A549 (cell line): ENCODE measurements at places on chromosomes 13 and 19. TPM values are rescaled to one million over a fixed set of nuclear protein-coding genes. Genes with fewer than 3 reads are reported as not detected.

- DNase-seq, result no peak
These were observed 222.3 kb upstream of the SOX1 start for GRCh38 chr13:111844682-111845081.

DNA sequence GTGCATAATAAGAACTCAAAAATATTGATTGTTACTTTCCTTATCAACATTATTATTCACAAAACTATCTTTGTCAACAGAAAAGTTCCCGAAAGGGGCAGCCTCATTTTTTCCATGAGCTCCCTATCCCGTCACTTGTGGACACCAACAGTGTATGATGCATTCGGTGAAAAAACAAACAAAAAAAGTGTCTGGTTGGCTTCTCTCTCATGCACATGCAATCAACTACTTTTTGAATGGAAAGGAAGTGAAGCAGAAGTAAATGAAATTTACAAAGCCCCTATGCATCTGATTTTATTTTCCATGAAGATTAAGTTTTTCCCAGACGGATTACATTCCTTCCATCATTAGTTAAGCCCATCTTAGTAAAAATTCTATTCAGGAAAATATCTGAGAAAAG lies 526.9 kb downstream of the RFC3 start:
- DNase-seq, result no peak

KANK3 gene
- polyA plus RNA-seq, result 1.5 to 1.6 TPM (median 1.5 TPM) in 3 replicates

- DNase-seq, result no peak
These were observed 14.5 kb upstream of the DCT start for GRCh38 chr13:94494026-94494425.

GRCh38 chr13:44651724-44652123 lies 75.6 kb upstream of the TSC22D1 start:
- DNase-seq, result no peak

DACH1 gene
- polyA plus RNA-seq, result not detected in 3 replicates

IL17D gene
- polyA plus RNA-seq, result 0.38 to 0.67 TPM (median 0.44 TPM) in 3 replicates

- no peak for DNase-seq
These were observed 117.8 kb downstream of the NALCN start for GRCh38 chr13:101298517-101298916.

- DNase-seq, result no peak
These were observed 114.5 kb downstream of the ATP11A start for GRCh38 chr13:112804374-112804773.

DNA sequence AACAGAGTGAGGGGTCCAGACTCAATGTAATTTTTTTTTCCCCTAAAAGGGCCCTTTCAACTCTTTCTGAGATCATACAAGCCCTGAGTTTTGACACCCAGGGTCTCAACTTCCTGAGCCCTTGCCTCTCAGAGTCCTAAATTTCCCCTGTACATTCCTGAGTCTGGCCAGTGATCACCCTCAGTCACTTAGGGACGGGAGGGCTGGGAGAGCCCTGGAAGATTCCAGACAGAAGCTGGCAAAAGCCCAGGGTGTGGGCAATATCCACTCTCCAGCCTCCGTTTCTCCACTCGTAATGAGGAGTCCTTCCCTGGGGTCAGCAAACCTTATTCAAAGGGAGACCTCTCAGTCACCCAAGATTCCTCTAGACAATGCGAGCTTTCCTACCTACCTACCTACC lies 1.6 kb downstream of the PPP1R13L start:
- DNase-seq, result no peak

PABPC3 gene
- 0.20 to 0.34 TPM (median 0.22 TPM) in 3 replicates for polyA plus RNA-seq

DNA sequence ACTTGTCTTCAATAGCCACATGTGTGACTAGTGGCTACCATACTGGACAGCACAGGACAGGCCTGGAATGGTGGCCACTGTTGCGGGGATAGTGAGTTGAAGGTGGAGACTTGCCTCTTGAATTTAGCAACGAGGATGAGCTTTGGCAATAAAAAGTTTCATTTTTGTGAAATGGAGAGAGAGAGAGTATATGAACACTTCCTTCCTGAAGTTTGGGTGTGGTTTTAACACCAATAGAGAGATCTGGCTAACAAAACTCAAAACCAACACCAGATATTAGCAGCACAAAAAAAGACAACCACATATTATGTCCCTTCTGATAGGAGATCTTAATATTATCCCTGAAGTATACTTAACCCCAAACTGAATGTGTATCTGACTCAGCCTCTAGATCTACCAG lies 6.3 kb upstream of the LRFN3 start:
- no peak for DNase-seq

ZNF575 gene
- polyA plus RNA-seq, result 1.4 to 2.2 TPM (median 1.5 TPM) in 3 replicates

GRCh38 chr19:13149628-13150186 lies 468 bp downstream of the STX10 start:
- DNase-seq, result no peak

B3GNT3 gene
- 1.6 to 2.4 TPM (median 1.8 TPM) in 3 replicates for polyA plus RNA-seq

- DNase-seq, result no peak
These were observed 140.5 kb upstream of the VSTM2B start for GRCh38 chr19:29385191-29385795.

DNA sequence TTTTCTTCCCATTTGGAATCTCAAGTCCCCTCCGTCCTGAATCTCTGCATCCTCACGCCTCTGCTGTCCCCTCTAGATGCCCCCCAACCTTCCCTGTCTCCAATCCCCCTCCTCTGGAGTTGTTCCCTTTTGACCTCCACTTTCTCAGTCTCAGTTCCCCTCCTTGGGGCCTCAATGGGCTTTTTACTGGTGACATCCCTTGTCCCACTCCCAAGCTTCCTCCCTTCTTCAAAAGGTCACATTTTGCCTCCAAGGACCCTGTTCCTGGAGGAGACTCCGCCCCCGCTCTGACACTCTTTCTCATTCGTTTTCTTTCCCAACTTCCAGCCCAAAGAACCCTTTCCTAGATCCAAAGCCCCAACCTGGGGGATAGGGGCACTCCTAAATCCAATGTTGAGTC lies 1.0 kb downstream of the AP2S1 start:
- no peak for DNase-seq

- DNase-seq, result no peak
These were observed 42.4 kb upstream of the RANBP3 start for GRCh38 chr19:6020166-6020882.

GRCh38 chr13:97023117-97023516 lies 28.8 kb upstream of the OXGR1 start:
- no peak for DNase-seq

- DNase-seq, result no peak
These were observed 525.9 kb downstream of the FGF9 start for GRCh38 chr13:22196777-22197176.

- no peak for DNase-seq
These were observed 148.6 kb downstream of the SLITRK6 start for GRCh38 chr13:85650613-85651012.

DNA sequence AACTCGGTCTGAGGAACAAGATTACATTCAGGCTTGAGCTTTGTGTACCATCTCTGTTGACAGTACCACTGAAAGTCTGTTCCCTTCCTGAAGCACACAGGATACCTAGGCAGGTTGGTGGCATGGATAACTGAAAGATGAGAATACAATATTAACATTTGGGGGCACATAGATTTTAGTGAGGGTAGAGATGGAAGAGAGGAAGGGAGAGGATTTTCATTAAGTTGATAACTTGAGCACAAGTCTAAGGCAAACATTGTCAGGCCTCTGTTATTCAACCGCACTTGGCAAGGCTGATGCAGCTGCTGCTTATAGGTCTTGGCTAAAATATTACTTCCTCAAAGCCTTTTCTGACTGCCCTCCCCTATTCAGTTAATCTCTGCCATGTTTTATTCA lies 10.9 kb downstream of the MIR17HG start:
- DNase-seq, result no peak

DNA sequence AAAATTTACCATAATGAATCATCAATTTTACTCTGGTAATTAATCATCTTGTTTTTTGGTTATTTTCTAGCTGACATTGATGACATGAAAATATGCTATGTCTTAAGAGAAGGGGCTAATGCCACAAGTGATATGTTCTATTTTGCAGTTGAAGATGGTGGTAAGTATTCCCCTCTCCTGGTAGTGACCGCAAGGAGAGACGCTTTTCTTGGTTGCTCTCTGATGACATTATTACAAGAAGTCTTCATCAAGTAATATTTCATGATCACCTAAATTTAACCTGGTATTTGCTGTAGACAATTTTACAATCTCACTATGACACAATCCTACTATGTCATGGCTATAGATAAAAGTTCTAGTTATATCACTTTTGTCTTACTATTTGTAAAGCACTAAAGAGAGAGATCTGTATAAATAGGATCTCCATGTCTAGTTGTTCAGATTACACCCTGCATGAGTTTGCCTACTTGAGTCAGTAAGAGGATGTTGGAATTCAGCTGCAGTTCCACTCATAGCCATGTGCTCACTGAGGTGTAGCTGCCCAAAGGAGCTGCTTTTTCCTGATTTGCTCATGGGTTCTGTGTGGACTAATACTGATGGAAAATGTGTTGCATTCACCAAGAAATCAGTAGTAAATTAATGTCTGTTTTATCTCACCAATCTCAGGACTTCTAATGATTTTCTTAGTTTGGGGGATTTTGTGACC lies 10.9 kb downstream of the FREM2 start:
- DNase-seq, result no peak

DNA sequence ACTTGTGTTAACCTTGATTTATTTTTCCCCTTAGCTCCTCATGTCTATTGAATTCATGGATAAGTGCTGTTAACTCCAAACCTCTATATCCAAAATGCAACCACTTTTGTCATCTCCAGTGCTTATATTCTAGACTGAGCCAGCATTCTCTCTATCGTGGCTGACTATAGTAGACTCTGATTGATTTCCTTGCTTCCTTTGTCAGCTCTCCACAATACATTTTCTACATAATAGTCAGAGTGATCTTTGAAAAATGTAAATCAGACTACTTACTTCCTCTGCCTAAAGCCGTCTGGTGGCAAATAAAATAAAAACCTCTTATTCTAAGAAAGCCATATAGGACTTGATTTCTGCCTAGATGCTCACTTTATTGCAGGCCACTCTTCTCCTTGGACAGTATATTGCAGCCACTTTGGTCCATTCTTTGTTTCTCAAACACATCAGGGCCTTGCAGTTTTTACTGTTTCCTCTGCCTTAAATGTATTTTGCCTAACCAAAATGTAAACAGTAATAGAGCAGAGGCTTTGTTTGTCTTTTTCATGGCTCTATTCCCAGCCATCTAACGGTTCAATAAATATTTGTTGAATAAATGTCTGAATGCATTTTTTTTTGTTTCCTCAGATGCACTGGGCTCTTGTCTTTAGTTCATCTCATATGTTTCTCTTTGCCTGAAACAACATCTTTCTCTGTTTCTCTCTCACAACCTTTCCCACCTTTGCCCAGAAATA lies 243.6 kb upstream of the CSNK1A1L start:
- DNase-seq, result no peak

PLVAP gene
- not detected in 3 replicates for polyA plus RNA-seq

GPC5 gene
- polyA plus RNA-seq, result not detected in 3 replicates

- no peak for DNase-seq
These were observed 722 bp downstream of the COLGALT1 start for GRCh38 chr19:17555929-17556813.

ZBTB32 gene
- not detected in 3 replicates for polyA plus RNA-seq

- DNase-seq, result no peak
These were observed 46.2 kb downstream of the GATAD2A start for GRCh38 chr19:19451429-19452242.

ZSWIM9 gene
- 11.7 to 15.9 TPM (median 13.4 TPM) in 3 replicates for polyA plus RNA-seq

DNA sequence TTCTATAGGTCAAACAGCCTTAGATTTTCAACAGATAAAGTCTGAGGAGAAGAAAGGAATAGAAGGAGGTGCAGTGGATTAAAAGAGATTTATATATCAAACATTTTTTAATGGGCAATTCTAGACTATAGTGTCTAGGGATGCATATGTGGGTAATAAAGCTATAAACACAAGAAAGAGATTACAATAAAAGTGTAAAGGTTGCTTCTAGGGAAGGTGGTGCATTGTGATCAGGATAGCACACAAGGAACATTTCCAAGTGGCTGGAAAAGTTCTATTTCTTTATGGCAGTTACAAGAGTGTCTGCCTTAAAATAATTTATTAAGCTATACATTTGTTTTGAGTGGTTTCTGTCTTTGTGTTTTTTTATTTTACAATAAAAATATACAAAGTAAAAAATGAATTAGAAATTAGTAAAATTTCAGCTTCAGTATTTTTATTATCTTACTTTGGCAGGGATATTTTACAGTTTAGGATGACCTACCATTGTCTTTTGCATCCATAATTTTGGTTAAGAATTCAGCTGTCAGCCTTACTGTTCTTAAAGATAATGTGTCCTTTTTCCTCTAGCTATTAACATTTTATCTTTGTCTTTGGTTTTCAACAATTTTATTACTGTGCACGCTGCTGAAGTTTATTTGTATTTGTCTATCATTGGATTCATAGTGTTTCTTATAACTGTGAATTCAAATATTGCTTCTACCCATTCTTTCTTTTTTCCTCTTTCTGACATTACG lies 221.8 kb downstream of the LACC1 start:
- no peak for DNase-seq

GRCh38 chr13:111460548-111461444 lies 140.4 kb downstream of the TEX29 start:
- peak; percentile 32 for DNase-seq

DNA sequence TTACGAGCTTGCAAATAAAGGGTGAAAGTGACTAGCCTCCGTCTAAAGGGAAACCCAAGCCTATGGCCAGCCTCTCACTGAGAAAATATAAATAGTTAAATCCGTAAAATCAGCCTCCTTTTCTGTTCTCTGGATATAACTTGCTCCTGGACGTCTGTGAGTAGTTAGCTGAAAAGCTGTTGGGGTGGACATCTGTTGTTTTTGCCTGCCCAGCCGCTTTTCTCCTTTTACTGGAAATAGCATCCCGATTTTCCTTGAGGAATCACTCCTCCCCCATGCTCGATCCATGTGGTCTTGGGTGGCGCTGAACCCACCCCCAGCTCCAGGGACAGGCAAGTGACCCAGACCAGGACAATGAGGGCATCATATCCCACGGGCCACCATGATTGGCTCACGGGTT lies 291.5 kb upstream of the ZNF507 start:
- no peak for DNase-seq

TPTE2 gene
- not detected in 3 replicates for polyA plus RNA-seq

DNA sequence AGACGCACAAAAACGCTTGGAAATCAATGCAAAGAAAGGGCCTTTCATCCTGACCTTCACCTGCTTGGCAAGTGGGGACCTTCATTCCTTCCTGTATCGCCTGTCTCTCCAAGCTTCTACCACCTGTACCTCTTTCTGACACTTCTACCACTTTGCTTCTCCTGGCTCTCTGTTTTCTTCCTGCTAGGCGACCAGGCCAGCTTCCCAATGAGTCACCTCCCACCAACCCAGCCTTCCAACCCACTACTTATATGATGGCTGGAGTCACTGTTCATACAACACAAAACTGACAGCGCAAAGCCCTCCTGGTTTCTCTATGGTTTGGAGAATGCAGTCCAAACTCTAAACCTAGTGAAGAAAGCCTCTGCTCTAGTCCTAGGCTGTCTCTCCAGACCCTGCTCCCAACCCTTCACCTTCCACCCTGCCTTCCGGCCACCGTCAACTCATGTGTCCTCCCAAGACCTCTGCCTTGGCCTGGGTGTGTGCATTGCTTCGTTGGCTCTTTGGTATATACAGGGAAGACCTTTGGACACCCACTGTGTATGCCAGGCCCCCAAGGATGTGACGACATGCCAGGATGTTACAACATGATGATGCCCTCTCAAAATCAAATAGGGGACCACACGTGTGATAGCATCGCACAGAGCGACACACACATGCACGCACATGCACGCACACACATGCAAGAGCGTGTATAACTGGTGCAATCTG lies 148.5 kb downstream of the STK24 start:
- DNase-seq, result no peak
